ENCODE measurements at places on chromosomes 5 and 9.

DNA sequence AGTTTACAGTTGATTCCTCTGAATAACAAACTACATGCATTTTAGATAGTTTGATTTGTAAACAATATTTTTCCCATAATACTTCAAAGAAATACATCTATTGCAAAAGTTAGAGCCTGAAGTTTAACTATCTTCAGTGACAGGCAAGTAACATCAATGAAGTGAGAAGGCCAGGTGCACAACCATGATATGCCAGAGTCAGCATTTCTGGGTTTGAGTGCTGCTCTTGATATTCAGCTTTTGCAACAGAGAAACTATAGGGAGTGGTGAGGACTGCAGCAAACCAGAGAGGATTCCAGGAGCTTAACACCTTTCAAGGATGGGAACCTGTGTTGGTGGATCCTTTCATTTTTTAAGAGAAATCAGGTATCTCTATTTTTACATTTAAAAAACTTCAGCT lies 79.4 kb upstream of the RASEF start:
- no peak for DNase-seq

GRCh38 chr9:120362446-120362845 lies 217.5 kb downstream of the CDK5RAP2 start:
- DNase-seq, result no peak

DNA sequence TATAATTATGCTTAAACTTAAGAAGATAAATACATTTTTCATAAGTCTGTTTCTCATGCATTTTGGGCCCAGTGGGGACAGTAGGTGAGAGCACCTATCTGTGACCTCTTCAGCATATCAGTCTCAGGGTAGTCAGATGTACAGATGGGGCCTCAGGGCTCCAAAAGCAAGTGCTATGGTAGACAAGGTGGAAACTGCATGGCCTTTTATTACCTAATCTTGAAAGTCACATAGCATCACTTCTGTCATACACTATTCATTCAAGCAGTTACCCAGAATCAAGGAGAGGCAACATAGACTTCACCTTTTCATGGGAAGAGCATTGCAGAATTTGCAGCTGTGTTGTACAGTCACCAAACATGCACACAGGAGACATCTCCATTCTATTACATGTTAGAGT lies 94.8 kb downstream of the SV2C start:
- no peak for DNase-seq

DNA sequence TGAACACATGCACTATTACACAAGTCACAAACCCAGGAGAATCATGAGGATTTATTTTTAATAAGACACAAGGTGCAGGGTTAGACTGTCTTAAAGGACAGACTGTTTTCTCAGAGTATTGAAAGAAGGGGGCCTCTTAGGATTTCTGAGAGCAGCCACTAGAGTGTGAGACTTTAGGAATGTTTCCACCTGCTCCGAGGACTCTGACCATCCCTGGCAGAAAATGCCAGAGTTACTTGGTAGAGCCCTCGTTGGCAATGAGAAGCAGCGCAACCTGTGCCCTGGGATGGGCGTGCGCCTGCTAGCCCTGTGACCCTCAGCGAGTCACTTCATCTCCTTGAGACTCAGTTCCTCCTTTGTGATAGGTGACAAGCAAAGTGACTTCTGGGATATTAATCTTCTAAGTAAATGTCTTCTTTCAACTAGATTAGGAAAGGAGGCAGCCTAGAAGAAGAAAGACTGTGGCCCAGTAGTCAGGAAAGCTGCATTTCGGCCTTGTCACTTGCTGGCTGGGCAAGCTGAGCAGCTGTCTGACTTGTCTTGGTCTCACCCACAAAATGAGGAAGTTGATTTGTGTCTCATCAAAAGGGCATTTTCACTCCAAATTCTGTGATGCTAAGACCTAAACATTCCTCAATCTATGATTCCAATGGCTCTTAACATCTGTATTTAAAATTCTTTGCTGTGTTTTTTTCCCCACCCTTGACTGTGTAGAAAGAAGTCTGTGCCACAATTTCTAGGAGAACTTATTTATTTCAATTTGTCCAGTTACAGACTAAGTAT lies 60.5 kb downstream of the PTCD2 start:
- no peak for DNase-seq

DNA sequence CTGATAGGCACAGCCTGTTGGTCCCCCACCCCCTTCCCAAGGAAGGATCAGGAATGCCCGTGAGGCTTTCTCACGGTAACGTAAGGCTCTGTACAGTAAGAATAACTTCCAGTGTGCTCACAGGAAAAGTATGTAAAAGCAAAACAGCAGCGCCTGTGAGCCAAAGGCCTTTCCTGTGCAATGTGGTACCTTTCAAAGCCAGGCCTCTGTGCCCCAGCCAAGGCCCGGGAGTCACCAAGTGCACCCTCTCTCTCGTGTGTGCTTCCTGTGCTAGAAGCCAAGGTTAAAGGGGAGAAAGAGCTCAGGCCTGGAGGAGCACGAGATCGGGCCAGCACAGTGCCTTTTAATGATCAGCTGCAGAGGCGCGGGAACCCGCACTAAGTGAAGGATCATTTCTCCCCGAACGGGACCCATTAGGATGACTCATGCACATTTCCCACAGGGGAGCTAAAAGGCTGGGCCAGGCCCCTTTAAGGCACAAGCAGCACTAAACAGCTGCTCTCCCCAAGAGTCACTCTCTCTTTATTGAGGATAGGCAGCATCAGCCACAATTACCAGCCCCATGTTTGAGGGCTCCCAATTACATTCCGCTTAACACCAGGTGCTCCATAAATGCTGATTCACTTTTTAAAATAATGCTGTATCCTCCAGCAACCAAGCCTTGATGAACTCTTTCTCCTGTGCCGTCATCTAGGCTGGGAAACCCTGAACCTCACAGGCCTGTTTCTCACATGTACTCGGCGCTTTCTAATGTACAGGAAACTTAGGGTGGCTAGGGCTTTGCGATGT lies 42.8 kb downstream of the SHB start:
- no peak for DNase-seq

DNA sequence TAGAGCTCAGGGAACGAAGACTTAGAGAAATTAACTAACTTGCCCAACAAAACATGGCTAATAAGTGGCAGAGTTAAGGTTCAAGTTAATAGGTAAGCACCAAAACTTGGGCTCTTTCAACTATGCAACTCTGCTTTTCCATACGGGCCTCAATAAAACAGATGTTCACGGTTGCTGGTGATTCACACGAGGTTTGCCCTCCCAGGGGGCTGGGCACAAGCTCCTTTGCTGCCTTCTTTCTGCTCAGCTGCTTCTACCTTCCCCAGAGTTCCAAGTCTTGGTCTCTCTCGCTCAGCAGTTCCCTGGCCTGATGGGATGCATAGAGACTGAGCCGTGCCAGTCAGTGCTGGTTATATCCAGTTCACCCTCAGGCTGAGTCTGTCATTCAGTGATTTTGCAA lies 217.9 kb downstream of the SREK1 start:
- no peak for DNase-seq

- DNase-seq, result no peak
These were observed 216.8 kb upstream of the RPS23 start for GRCh38 chr5:82494942-82495341.

Measured in NK-92 treated with Interleukin-12 subunit alpha and Interleukin-12 subunit beta, amount 100 ng/mL, for 24 hours (cell line).